ENCODE measurements at places on chromosomes 2 and 18. TPM values are rescaled to one million over a fixed set of nuclear protein-coding genes. Genes with fewer than 3 reads are reported as not detected.

ST6GAL2 gene
- total RNA-seq: 2.4 TPM

GRCh38 chr2:210626849-210627248, 70.5 kb downstream of the CPS1 start:
- DNase-seq: no peak

DNA sequence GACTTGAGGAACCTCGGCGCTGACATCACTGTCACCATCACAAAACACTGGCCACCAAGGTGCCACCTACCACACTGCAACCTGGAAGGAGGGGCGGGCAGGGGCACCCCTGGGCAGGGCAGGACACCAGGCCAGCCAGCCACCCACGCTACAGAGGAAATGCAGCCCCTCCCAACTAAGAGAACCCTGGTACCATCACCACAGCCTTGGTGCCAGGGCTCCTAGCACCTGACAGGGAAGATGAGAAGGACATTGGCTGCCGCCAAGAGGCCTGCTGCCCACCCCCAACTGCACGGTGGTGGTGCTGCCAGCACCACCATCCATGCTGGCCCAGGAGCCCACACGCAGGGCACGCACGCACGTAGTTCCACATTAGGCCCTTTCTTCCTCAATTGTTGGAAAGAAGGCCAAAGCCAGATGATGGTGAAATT, 88.7 kb downstream of the HDAC4 start:
- no peak for DNase-seq

GRCh38 chr2:18149660-18150246, 271.3 kb downstream of the KCNS3 start:
- no peak for DNase-seq

DNA sequence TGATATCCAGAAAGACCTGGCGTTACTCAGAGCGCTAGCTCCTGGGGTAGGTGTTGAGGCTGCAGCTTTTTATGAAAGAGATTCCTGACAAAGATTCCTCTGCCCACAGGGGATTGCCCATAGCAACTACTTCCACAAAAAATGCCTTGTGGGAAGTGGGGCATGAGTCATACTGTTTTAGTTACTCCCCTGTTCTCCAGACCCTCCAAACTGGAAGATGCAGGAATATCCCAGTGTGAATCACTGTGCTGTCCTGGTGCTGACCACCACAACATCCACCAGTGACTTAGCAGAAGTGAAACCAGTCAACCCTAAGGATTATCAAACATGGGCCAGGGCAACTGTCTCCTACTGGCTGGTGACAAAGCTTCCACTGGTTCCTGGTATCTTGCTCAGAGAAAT, 61.8 kb downstream of the CDH2 start:
- no peak for DNase-seq

GRCh38 chr2:137879121-137879520, 85.2 kb upstream of the HNMT start:
- no peak for DNase-seq
